Immature natural killer cell (primary cell): ENCODE measurements at places on chromosomes 7 and 10.

DNA sequence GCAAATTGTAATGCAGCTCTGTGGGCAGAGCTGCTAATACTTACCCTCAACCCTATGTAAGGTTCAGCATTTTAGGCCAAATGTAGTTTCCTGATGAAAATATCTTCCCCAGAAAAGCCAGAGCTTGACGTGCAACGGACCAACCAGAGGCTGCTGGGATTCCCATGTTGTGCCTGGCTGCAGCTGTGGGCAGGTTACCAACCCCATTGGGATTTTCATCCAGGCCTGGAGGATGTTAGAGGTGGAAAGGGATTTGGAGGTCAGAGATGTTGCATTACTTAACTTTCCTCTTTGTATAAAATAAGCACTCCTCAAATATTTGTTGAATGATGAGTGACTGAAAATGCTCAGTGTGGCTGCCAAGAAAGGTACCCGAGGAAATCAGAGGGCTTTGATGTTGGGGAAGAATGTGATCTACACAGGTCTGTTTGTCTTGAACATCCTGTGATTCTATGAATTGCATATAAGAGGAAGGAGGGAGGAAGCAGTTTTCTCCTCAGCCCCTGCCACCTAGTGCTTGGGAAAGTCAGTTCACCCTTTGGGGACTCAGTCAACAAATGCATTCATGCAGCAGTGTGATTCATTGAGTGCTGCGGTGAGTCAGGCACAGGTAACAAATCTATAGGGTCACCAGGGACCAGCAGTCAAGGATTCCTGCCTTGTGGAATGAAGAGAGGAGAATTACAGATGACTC, 487.2 kb downstream of the RPS24 start:
- no peak overlapping the region for H3K27ac ChIP-seq
- no peak for DNase-seq
- peaks cover 5% of the 10 kb centered on the region for H3K27me3 ChIP-seq
- H3K4me1 ChIP-seq: no peaks in the 10 kb centered on the region
- H3K4me3 ChIP-seq: no peak overlapping the region

GRCh38 chr10:4301291-4302045, 516.5 kb upstream of the KLF6 start:
- H3K27ac ChIP-seq: no peak overlapping the region
- DNase-seq: no peak
- H3K4me3 ChIP-seq: no peak overlapping the region
- H3K27me3 ChIP-seq: no peaks in the 10 kb centered on the region
- no peaks in the 10 kb centered on the region for H3K36me3 ChIP-seq

DNA sequence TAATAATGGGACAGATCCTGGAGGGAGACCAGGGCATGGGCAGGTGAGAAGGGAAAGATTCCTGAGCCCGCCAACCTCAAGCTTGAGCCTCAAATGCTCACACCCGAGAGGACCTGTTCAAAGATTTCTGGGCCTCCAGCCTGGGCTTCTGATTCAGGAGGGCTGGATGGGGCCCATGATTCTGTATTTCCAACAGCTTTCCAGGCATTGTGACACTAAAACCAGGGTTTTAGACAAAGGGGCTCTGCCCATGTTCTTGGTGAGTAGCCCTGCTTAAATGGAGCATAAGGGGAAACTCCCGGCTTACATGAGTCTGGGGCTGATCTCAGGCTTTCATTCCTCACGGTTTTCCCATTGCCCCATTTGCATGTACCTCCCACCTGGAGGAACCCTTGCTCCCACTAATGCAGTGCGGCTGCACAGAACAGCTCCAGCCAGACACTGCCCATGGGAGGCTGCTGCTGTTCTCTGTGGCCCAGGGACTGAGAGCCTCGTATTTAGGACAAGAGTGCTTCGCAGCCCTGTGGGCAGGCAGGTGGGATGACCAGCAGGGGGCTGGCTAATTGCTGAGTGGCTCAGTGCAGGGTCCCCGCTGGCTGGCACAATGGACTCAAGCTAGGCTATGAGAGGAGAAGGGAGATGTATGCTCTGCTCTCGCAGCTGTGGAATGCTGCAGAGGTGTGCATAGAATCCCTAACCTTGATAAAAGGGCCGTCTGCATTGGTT, 135.3 kb upstream of the COBL start:
- H3K36me3 ChIP-seq: no peaks in the 10 kb centered on the region
- no peak for DNase-seq
- no peaks in the 10 kb centered on the region for H3K4me1 ChIP-seq
- peaks cover 6% of the 10 kb centered on the region for H3K27me3 ChIP-seq
- no peak overlapping the region for H3K4me3 ChIP-seq
- H3K27ac ChIP-seq: no peak overlapping the region

GRCh38 chr7:54690050-54690443, 69.0 kb downstream of the SEC61G start:
- no peak overlapping the region for H3K4me3 ChIP-seq
- no peak overlapping the region for H3K27ac ChIP-seq
- H3K27me3 ChIP-seq: peaks cover 2% of the 10 kb centered on the region
- no peaks in the 10 kb centered on the region for H3K4me1 ChIP-seq
- H3K36me3 ChIP-seq: no peaks in the 10 kb centered on the region
